Cerebellum (tissue), 4 donors: ENCODE measurements at places on chromosomes 16 and 17. TPM values are rescaled to one million over a fixed set of nuclear protein-coding genes. Genes with fewer than 3 reads are reported as not detected.

HCRT gene
- total RNA-seq, result not detected

FDXR gene
- total RNA-seq, result 2.3 TPM

TP53TG3C gene
- total RNA-seq, result not detected

PPL gene
- 3.3 TPM for total RNA-seq

GRIN2C gene
- total RNA-seq, result 8.1 TPM

HAP1 gene
- total RNA-seq, result 1.5 TPM
